ENCODE measurements at places on chromosomes 1 and 21. TPM values are rescaled to one million over a fixed set of nuclear protein-coding genes. Genes with fewer than 3 reads are reported as not detected.

Gene CYP4A11
- not detected for total RNA-seq

Gene TTLL10
- not detected for total RNA-seq

Gene IVL
- total RNA-seq: not detected

Gene LDLRAD1
- total RNA-seq: not detected

Gene PDZK1IP1
- not detected for total RNA-seq

- DNase-seq: no peak
Measured at GRCh38 chr1:43731867-43732531, 24.7 kb downstream of the ST3GAL3 start.

GRCh38 chr1:31064718-31065309 is 703 bp downstream of the PUM1 start:
- DNase-seq: peak; percentile 7

GRCh38 chr1:228685081-228685660 is 50.1 kb upstream of the RHOU start:
- no peak for DNase-seq

GRCh38 chr21:19683492-19683891 is 1279.9 kb upstream of the TMPRSS15 start:
- no peak for DNase-seq

DNA sequence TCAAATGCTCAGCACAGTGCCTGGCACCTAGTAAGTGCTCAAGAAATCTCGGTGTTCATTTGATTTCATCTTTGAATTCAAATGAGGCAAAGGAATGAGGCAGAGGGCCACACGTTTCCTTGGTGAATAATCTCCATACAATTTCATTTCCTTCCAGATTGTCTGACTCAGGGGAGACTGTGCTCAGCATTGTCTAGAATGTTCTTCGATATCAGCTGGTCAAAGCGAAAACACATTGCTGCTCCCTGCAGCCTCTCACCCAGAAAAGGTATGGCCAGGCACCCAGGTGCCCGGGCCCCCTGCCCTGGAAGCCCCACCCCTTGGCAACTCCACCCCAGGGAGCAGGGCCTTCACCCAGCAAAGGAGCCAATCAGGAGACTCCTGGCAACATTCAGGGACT is 55.8 kb downstream of the FBXO2 start:
- no peak for DNase-seq

GRCh38 chr1:200369706-200370105 is 40.1 kb downstream of the ZNF281 start:
- DNase-seq: no peak

DNA sequence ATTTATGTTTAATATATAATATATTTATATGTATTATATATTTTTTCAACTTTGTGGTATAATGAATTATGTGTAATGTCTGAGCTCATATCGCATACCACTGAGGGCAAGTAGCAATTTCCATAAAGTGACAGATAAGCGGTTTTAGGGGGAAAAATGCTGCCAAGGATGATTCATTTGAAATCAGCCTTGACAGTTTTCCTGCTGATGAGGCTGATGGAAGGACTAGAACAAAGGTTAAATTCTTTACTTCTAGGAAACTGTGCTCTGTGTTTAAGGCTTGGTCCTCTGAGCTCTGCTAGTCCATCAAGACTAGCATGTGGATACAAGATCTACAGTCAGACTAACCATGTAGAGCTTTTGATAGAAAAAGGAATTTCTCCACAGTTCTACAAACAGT is 19.3 kb upstream of the DDAH1 start:
- DNase-seq: no peak

DNA sequence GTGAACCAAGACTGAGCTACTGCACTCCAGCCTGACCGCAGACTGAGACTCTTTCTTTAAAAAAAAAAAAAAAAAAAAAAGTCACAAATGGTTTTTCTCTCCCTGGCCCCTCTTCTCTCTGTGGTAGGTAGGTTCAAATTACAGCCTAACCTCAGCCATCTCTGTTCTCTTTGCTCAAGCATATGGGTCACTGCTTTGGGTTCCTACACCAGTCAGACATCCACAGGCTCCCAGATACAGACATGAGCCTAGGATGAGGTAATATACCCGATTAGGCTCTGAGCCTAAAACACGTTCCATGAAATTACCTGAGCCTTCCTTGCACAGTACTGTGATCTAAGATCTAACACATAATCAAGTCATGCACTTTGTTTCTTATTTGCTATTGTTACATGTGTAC is 90.5 kb upstream of the JAK1 start:
- no peak for DNase-seq

DNA sequence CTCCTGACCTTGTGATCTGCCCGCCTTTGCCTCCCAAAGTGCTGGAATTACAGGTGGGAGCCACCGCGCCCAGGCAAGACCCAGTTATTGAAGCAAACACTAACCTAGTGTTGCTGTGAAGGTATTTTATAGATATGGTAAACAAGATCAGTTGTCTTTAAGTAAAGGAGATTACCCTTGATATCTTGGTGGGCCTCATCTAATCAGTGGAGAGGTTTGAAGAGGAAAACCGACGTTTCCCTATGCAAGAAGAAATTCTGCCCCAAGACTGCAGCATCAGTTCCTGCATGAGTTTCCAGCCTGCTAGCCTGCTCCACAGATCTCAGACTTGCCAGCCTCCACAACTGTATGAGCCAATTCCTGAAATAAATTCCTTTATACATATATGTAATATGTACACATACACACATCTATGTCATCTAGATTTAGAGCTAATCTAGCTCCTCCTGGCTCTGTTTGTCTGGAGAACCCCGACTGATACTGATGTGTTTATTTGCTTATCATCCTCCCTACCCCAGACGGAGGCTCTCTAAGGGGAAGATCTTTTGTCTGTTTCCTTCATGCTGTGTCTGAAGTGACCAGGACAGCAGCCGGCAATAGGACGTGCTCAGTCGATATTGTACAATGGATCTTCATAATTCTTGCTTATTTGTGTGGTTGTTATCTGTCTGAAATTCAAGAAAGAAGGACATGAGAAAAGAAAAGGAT is 90.9 kb downstream of the IER5 start:
- DNase-seq: no peak

GRCh38 chr1:25642574-25643108 is 26.1 kb downstream of the MAN1C1 start:
- DNase-seq: no peak

DNA sequence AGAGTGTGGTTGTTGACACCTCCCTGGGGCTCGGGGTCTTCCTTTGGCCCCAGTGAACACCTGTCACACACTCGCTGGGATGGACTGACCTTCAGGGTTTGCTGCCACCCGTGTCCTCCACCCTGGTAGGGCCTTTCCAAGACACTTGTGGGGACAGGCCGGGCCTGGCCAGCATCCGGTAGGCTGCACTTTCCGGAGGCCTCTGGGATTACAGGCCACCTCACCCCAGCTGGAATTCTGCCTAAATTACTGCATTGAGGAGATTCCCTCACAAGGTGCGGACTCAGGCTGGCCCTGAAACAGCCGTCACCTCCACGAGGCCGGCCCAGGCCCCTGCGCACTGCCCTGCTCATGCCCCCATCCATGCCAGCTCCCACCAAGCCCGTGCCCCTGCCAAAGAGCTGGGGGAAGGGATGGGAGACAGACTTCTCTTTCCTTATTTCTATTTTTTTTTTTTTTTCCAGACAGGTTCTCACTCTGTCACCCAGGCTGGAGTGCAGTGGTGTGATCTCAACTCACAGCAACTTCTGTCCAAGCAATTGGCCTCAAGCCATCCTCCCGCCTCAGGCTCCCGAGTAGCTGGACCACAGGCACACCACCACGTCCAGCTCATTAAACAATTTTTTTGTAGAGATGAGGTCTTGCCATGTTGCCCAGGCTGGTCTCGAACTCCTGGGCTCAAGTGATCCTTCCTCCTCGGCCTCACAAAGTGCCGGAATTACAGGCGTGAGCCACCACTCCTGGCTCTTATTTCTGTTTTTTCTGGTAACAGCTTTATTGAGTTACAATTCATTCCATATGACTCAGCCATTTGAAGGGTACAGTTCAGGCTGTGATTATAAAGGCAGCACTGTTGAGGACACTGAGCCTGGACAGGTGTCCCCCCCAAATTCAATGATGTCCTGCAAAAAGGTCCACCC is 11.3 kb downstream of the CSTB start:
- DNase-seq: no peak

DNA sequence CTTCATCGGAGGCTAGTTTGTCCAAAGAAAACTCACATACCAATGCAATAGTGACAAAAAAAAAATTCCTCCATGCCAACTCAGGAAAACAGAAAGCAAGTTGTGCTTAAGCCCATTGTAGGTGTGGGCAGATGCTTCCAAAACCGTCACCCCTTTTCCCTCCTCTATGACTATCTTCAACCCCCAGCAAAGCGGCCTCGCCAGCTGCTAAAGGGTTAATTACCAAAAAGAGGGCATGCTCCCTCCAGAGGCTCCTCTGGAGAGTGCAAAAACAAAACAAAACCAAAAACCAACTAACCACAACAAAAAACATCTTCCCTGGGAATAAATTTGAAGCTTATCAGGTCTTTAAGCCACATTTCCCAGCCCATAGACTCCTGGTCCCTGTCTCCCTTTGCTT is 1.2 kb downstream of the LMOD1 start:
- DNase-seq: no peak

GRCh38 chr1:2443277-2444137 is 31.1 kb upstream of the PEX10 start:
- DNase-seq: no peak

- DNase-seq: no peak
Measured at GRCh38 chr1:6868660-6869380, 83.6 kb downstream of the CAMTA1 start.

- no peak for DNase-seq
Measured at GRCh38 chr1:194225821-194226220, 1039.4 kb upstream of the B3GALT2 start.

- no peak for DNase-seq
Measured at GRCh38 chr21:46264046-46264689, 21.2 kb downstream of the MCM3AP start.
